Endodermal cell (in vitro differentiated cells): ENCODE measurements at places on chromosomes 11 and 22. TPM values are rescaled to one million over a fixed set of nuclear protein-coding genes. Genes with fewer than 3 reads are reported as not detected.
A peak's percentile ranks its signal among the peaks of the same experiment; 100 is the strongest.

DNA sequence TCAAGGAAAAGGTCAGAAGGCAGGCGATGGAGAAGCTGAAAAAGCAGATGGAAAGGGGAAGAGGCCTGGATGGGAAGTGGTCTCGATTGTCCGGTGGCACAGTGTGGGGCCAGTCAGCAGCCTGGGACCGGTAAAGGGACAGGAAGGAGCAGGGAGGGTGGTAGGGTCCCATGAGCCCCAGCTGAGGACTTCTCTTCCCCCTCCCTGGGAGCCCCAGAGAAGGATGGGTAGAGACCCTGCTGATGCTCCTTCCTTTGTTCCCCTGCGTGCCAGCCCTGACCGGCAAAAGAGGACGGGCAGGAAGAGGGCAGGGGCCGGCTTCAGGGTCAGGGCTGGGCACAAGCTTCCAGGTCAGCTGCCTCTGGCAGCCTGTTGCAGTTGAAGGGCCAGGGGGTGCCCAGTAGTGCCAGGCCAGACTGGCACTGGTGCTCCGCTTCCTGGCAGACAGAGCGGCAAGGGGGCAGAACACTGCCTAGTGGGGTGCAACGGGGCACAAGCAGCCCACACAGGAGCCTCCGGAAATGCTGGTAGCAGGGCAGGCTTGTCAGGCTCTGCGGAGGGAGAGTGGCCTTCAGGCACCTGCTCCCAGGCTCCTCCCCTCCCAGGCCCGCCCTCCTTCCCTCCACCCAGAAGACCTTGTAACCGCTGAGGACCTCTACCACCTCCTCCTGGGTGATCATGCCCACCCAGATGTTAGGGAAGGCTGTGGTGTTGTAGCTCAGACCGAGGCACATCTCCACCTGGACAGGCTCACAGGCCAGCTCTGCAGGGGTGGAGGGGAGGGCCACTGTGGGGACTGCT, 739 bp upstream of the C1QTNF5 start:
- DNase-seq = peak; percentile 66

C11orf16 gene
- total RNA-seq = not detected in 2 replicates

- DNase-seq = no peak
Measured at GRCh38 chr11:64918017-64918416, 1.0 kb upstream of the ATG2A start.

PLEKHB1 gene
- total RNA-seq = 40.4 and 44.6 TPM in 2 replicates

- DNase-seq = peak; percentile 45
Measured at GRCh38 chr22:36928786-36929535, 15.5 kb downstream of the CSF2RB start.

GRCh38 chr11:74010306-74011300, 1.7 kb upstream of the UCP3 start:
- no peak for DNase-seq

DNA sequence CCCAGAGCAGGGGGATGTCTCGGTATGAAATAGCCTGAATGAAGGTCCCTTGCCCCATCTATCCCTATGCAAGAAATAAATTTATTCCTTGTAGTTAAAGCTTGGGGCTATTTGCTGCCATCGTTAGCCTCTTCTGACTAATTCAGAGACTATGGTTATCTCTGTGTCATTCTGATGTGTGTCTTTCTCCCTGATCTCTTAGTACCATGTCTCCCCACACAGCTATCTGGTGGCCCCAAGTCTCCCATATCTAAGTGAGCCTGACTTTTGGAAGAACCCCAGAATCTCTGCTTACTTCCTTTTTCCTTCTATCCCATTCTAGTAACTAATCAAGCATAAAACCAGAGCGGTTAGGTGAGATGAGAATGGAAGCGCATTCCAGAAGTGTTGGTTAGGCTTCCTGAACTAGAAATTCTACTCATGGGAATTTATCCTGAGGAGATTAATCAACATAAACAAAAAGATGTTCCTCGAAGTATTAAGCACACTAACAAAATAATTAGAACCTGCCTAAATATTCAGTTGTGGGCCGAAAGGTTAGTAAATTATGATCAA, 71.4 kb upstream of the BMAL1 start:
- no peak for DNase-seq

DNA sequence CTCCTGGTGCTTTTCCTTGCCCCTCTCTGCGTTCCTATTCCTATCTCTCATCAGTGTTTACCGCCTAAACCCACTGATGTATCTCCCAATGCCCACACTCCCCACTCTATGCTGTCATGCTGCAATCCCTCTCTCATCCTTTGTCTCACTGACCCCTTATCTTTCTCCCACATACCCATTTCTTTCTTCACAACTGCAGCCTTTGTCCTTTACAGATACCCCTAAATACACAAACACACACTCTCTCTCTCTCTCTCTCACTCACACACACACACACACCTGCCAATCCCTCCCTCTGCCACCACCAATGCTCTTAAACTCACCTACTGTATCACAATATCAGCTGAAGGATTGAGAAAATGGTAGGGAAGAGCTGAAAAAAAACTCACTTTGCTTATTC, 5.3 kb upstream of the OR52B2 start:
- no peak for DNase-seq

DNA sequence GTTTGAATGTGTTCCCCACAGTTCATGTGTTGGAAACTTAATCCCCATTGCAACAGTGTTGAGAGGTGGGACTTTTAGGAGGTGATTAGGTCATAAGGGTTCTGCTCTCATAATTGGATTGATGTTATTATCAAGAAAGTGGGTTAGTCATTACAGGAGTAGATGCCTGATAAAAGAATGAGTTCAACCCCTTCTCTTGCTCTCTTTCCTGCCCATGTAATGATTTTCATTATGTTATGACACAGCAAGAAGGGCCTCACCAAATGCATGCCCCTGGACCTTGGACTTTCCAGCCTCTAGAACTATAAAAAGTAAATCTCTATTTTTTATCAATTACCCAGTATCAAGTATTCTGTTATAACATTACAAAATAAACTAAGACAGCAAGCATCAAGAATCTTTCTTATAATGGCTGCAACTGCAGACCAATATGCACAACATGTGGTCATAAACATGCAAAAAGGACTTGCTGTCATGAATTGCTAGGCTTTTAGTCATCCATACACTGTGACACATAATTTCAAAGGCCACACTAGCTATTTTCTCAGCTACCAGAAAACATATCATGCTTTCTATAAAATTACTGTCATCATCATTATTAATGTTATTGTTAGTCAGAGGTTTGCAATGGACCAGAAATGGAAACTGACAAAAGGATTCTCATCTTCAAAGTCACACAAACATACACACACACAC, 99.9 kb upstream of the GUCY1A2 start:
- no peak for DNase-seq

SLC22A6 gene
- total RNA-seq = not detected in 3 replicates

IGSF9B gene
- 22.7 and 23.0 TPM in 2 replicates for total RNA-seq

FANCF gene
- total RNA-seq = 19.5 and 19.7 TPM in 2 replicates

CNGA4 gene
- total RNA-seq = 4.3 and 4.9 TPM in 2 replicates

- no peak for DNase-seq
Measured at GRCh38 chr11:16979703-16980622, 34.3 kb downstream of the PLEKHA7 start.

NAALADL1 gene
- total RNA-seq = 4.5 to 6.8 TPM (median 5.4 TPM) in 3 replicates

UBQLNL gene
- total RNA-seq = 0.20 TPM in 1 of 3 replicates, not detected in the others

APOL6 gene
- not detected in 3 replicates for total RNA-seq

GRCh38 chr11:9066433-9066925, 24.9 kb downstream of the SCUBE2 start:
- DNase-seq = no peak

OR52E8 gene
- total RNA-seq = not detected in 2 replicates

DNA sequence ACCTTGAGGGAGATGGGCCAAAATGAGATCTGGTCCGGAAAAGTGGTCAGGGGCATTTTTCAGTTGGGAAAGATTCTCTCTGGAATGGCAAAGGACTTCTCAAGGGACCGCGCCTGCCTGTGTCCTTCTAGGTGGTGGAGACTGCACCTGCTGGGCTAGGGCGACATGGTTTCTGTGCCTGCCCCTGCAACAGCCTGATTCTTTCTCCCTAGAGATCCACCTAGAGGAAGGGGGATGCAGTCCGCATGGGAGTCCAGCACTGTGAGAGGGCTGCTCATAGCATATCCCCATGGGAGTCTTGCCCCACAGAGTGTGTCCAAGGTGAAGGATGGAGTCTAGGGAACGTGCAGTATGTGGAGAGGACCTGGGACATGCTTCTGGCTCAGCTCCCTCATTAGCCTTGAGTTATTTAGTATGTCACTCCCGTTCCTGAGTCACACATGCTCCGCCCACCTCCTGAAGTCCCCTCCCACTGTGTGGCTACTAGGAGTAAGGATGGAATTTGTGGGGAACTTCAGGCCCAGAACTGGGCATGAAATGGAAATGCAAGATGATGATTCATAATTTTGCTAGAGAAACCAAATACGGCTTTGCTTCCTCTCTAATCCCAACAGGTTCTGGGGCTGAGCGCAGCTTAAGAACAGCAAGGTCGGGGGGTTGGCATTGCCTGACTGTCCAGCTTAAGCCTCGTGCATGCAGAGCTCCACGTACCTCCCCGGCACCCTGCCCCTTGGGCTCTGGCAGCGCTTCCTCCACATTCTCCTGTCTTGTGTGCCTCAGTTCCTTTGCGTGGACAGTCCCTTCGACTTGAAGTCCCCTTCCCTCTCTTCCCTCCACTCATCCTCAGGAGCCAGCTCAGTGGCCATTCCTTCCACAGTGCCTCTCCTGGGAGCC, 35.0 kb downstream of the GRIK4 start:
- peak; percentile 79 for DNase-seq

DNA sequence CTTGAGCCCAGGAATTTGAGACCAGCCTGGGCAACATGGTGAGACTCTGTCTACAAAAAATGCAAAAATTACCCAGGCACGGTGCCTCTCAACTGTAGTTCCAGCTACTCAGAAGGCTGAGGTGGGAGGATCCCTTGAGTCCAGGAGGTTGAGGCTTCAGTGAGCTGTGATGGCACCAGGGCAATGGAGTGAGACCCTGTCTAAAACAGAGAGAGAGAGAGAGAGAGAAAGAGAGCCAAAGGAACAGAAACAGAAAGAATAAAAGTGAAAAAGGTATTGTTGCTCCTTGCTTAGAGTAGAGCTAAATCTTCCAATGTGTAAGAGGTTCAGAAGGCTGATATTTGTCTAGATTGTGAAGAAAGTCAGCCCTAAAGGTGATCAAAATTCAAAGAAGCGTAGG, 8.9 kb upstream of the ETS1 start:
- DNase-seq = peak; percentile 20

KDM4E gene
- not detected in 2 replicates for total RNA-seq

OR8G1 gene
- total RNA-seq = 0.11 and 0.34 TPM in 2 replicates

- no peak for DNase-seq
Measured at GRCh38 chr11:19832901-19833300, 120.3 kb downstream of the NAV2 start.

DNA sequence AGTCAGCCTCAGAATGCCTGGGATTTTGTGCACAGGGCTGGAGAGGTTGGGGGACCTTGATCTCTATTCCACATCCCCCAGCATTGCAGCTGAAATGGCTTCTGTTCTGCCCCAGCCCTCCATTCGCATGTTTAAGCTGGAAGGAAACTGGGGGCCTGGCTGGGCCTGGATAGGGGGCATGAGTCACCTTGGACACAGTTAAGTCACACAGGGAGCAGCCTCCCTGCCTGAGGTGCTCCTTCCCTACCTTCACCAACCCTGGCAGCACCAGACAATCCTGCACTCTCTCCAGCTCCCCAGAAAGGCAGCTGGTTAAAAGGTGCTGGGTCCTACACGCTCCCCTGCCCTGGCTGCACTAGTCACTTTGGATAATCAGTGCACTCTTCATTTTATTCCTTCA, 763 bp downstream of the SMIM45 start:
- no peak for DNase-seq

- DNase-seq = no peak
Measured at GRCh38 chr11:10892250-10892649, 34.4 kb upstream of the ZBED5 start.

DNA sequence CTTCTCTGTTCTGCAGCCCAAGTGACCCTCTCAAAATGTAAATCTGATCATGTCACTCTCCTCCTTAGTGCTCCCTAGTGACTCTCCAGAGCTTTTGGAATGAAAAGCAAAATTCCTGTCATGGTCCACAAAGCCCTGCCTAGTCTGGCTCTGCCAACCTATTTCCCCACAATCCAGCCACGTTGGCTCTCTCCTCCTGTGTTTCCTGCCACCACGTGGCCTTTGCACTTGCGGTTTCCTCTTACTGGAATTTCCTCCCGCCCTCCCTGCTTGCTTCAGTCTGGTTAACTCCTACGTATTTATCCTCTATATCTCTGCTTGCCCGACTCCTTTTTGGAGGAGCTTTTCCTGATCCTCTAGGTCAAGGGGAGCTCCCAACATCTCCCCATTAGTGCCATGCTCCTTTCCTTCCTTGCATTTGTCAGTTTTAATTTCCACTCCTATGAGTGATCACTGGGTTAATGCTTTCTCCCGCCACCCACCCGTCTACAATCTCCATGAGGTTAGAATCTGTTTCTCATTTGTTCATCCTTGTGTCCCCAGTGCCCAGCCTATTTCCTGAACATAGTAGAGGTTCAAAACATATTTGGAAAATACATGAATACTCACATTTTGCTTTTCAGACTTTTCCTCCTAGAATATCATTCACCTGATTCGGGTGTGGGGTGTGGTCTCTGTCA, 11.5 kb downstream of the NNMT start:
- DNase-seq = no peak

DNA sequence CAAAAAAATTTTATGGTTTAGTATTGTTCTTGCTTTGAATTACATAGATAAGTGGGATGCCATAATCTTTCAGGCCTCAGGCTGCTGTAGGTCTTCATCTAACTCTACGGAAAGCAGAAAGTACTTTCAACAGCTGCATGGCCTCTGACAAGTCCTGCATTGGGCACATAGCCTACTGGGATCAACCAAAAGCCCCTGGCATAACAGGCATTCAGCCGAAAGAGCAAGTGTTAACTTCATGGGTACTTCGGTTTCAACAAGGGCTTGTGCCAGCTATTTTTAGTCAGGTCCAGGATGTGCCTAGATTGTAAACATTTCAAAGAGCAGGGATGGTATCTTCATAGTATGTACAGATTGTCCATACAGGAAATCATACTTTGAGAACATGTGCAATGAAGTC, 3.1 kb downstream of the SLN start:
- no peak for DNase-seq

SPECC1L gene
- 44.2 to 70.5 TPM (median 69.1 TPM) in 3 replicates for total RNA-seq
